Activated CD4-positive, alpha-beta T cell treated with anti-CD3 and anti-CD28 coated beads for 4 hours (primary cell): ENCODE measurements at places on chromosomes 3 and 15.

GRCh38 chr15:91496754-91497691 is 356.5 kb upstream of the SLCO3A1 start:
- DNase-seq: no peak

- no peak for DNase-seq
These were observed 213.2 kb upstream of the DCBLD2 start for GRCh38 chr3:99114565-99115291.

- no peak for DNase-seq
These were observed 112.2 kb upstream of the PLXNA1 start for GRCh38 chr3:126870608-126871210.

DNA sequence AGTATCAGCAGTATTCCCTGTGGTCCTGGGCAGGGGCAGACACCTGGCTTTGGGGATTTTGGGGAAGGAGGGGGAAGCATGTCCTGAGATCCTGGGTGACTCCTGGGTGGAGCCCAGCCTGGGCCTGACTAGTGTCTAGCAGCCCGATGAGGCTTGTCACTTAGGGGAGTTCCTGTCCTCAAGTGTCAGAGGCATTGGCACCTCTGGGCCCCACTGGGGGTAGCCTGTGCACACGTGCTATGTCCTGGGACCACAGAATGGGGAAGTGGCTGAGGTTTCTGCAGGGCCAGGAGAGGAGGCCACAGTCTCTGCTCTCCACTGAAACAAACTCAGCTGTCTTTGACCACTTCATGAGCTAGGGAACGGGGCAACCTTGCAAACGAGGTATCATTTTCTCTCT is 31.5 kb upstream of the ADCY5 start:
- DNase-seq: no peak

GRCh38 chr3:38210141-38210757 is 44.9 kb downstream of the OXSR1 start:
- no peak for DNase-seq

DNA sequence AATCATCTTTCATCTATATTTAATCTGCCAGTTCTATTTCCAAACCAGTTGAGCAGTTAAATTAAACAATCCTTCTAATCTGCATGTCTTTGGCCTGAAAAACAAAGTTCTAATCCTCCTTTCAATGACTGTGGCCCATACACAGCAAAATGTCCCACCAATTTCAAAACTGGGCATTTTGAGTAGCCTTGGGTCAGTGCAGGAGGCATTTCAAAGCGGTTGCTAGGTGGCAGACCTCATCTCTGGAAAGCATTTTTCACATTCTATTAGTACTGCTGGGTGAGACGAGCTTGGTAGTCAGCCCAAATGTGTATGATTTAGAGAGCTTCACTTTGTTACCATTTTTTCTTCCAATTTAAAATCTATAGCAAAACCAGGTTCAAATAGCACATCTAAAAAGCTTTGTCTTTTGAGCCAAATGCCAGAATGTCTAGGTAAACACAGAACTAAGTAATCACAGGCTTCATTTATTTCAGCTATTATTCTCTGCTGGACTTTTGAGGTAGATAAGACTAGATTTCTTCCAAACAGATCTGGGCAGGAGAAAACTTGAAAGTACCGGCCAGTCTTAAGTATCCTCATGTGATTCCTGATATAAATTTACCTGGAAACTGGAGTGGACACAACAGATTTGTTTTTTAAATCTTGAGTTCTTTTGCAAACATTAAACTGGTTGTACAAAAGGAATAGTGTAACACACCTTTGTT is 8.9 kb upstream of the ARHGEF26 start:
- DNase-seq: no peak

DNA sequence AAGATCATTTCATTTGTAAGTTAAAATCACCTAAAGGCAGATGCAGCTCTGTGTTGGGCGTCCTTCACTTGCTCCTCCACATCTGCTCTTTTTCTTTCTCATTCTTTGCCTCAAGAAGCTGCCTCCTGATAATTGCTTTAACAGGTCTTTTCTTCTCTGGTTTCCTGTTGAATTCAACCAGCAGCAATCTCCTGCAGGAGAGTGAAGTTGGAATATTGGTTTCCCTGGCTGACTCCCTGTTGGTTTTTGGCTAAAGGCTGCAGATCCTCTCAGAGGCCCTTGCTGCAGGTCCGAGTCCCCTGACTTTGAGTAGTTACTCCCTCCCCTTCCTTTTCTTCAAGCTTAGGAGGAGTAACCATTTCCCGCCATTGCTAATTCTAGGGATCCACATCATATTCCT is 4.2 kb downstream of the TP63 start:
- DNase-seq: no peak
